ENCODE measurements at places on chromosomes 4 and X. TPM values are rescaled to one million over a fixed set of nuclear protein-coding genes. Genes with fewer than 3 reads are reported as not detected.

TCP11X2 gene
- total RNA-seq, result not detected

DMD gene
- total RNA-seq, result 61.4 TPM

GRCh38 chrX:39816871-39817731, 280.7 kb downstream of the BCOR start:
- DNase-seq, result no peak

TMA16 gene
- total RNA-seq, result 92.5 TPM

DNA sequence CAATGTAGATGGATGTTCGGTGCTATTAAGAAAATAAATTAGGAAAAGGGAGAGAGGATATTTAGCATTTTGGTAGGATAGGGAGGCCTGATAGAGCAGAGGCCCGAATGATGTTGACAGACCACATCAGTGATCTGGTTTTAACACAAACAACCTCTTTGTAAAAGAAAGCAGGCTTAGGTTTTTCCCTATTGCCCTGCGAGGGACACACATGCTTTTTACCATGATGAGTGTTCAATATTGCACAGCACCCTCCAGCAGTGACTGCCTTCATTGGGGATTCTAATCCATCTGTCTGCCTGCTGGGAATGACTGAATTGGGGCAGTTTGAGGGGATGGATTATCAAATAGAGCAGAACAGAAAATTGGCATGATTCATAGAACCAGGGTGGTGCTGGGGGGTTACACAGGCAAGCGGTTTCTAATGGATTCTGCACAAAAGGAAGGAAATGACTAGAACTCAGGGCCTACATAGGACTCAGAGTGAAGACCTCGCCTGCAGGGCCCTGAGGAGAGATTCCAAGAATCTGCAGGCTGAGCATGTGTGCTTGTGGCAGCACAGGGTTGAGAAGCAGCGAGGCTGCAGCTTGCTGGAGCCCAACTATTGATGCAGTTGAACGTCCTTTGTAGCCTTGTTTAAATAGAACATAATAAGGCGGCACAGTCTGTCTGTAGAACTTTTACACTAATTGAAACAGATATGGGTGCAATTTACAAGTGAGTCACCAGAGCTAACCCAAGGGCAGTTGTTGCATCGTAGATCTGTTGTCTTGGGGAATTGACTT, 58.0 kb downstream of the RHOH start:
- DNase-seq, result no peak

RNF150 gene
- not detected for total RNA-seq

TSPAN7 gene
- not detected for total RNA-seq

- DNase-seq, result peak; percentile 9
Observed at GRCh38 chr4:107006218-107006617, 29.9 kb downstream of the DKK2 start.

GRCh38 chrX:19137067-19137466, 14.8 kb upstream of the ADGRG2 start:
- DNase-seq, result no peak

DNA sequence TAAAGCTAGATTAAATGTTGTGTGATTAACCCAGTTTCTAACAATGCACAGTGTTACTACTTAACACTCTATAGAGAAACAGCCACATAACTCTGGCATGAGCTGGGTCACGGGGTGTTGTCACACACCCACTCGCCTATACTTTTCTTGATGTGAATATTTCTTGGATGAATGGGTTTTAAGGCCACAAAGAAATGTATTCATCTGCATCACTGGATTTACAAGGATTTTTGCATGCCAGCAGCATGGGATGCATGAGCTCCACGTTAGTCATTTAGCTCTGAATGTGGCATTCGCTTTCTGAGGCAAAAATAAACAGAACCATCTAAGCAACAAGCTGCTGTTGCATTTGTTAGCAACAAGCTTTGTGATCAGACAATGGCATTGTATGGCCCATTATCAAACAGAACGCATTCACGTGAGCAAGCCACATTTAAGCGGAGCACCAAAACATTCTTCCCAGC, 89.7 kb downstream of the LRP2BP start:
- DNase-seq, result no peak

- no peak for DNase-seq
Observed at GRCh38 chr4:17072483-17072882, 174.0 kb upstream of the LDB2 start.

SAGE1 gene
- total RNA-seq, result not detected

GRCh38 chr4:2757426-2757825, 1.3 kb upstream of the TNIP2 start:
- no peak for DNase-seq

C4orf46 gene
- total RNA-seq, result 28.9 TPM

- DNase-seq, result no peak
Observed at GRCh38 chr4:178941975-178942374, 1499.7 kb upstream of the AGA start.

JCHAIN gene
- 1,325 TPM for total RNA-seq

PSAPL1 gene
- total RNA-seq, result not detected

IL13RA2 gene
- not detected for total RNA-seq

DNA sequence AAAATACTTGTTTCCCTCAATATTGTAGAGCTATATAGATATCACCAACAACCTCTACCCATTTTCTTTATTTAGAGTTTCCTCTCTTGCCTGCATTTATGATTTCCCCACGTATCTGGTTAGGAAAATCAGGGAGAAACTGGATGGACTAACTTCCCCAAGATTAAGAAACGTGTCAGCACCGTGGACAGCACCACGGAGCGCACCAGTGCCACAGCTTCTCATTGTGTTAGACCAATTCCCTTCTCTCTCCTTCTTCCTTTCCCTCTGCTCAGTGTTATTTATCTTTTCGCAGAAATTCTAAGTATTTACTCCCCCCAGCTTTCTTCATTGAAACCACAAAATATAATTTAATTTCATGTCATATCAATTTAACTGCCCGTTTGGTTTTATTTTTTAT, 568.6 kb upstream of the BOD1L1 start:
- no peak for DNase-seq

- DNase-seq, result no peak
Observed at GRCh38 chr4:40190019-40190418, 6.8 kb upstream of the RHOH start.

DNA sequence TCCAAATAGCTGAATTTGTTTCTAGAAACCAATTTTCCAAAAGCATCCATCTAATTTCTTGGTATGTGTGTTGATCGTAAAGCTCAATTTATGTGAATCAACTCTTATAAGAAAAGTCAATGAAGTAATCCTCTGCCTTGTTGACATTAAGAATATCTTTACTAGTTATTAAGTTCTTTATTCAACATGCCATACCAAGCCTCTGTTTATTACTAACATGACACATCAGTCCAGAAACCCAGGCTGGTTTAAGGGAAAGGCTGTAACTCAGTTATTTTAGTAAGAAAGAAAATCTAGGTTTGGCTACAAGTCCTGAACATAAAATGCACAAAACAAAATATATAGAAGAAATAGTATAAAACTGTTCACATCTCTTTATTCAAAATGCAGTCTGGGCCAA, 48.0 kb downstream of the KLHL34 start:
- no peak for DNase-seq

- DNase-seq, result no peak
Observed at GRCh38 chrX:103644125-103644524, 15.3 kb downstream of the TCEAL1 start.

DOK7 gene
- total RNA-seq, result 1.3 TPM

- peak; percentile 85 for DNase-seq
Observed at GRCh38 chrX:47936224-47936939, 67.4 kb downstream of the ZNF182 start.

DNA sequence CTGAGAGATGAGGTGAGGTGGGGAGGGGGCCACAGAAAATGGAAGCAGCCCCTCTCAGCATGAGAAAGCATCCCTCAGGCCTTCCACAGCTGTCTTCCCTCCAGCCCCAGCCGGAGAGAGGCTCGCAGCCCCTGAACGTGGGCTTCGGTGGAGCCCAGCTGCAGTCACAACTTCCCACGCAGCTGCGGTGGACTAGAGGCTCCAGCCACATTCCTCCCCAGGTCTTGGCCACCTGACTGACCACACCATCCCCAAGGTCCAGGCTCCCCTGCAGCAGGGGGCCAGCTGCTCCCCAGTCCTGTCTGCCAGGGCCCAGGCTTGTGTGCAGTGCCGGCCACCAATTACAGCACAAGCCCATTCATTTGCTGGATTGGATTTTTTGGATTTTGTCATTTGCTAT, 212.3 kb upstream of the BCOR start:
- DNase-seq, result no peak

GRCh38 chrX:29728639-29729038, 486.7 kb upstream of the MAGEB2 start:
- DNase-seq, result no peak

DNA sequence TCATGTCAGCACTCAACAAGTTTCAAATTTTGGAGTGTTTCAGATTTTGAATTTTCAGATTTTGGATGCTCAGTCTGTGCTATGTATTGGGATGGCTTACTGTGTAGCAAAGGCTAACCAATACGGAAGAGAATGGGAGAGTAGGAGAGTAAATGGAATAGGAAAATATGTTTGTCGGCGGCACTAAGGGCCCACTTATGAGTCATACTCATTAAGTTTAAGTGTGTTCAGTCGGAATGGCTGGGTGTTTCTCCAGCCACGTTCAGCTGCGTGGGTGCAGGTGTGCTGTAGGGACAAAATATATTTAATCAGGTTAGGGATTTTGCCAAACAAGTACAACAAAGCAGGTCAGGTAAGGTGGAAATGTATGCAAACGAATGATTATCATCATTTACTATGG, 13.6 kb downstream of the FTHL17 start:
- no peak for DNase-seq

SSX4 gene
- total RNA-seq, result not detected

GRCh38 chrX:40285876-40286275, 188.1 kb upstream of the BCOR start:
- no peak for DNase-seq

- DNase-seq, result no peak
Observed at GRCh38 chr4:139555705-139556070, 331 bp downstream of the SETD7 start.

GRCh38 chr4:174324725-174325124, 41.0 kb downstream of the CEP44 start:
- no peak for DNase-seq

DNA sequence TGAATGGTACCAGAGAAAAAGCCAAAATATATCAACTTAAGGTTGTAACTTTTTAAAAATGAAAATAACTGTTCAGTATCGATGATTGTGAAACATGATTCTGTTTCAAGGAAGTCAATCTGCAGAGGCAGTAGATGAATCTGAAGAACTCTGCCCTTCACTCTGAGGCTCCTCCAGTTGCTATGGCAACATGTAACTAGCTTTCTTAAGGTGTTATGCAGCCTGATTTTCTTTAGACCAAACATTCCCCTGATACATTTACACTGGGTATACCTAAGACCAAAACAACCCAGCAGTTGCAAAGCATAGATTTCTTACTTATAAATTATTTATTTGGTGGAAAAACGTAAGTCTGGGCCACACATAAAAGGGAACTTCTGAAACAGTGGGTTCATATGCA, 133.6 kb upstream of the RASGEF1B start:
- DNase-seq, result peak; percentile 57

DNA sequence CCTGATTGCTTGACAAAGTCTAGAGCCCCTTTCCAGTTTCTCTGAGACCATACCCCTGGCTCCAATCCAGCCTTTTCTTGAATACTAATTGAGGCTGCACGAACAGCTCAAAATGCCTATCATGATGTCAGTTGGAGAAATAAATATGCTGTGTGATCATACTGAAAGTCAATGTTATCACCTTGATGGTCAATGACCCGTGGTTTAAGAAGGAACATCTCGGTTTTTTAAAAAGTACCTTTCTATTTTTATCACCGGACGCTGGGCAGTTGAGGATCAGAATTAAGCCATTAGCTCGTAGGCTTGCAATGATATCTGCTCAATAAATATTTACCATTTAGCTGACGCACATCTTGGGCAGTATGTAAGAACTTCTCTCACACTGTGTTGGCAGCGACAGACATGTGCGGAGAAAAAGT, 852 bp upstream of the WDR44 start:
- no peak for DNase-seq

TMPRSS11F gene
- not detected for total RNA-seq

JAKMIP1 gene
- 4.0 TPM for total RNA-seq

DNA sequence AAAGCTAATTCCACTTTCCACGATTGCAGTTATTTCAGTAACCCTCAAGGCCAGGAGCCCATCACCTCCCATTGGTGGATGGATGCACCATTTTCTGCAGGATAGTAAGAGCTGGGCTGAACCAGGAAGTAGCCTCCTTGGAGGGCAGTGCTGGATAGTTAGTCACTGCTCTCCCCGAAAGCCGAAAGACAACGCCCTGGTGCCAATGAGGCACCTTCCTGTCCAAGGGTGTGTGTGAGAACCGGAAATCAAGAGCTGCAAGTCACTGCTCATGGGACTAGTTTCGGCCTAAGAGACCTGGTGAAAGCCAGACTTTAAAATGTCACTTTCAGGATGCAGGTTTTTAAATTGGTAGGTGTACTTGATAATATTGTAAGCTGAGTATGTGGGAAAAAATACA, 203.8 kb upstream of the HS3ST1 start:
- no peak for DNase-seq

FABP2 gene
- not detected for total RNA-seq

DNA sequence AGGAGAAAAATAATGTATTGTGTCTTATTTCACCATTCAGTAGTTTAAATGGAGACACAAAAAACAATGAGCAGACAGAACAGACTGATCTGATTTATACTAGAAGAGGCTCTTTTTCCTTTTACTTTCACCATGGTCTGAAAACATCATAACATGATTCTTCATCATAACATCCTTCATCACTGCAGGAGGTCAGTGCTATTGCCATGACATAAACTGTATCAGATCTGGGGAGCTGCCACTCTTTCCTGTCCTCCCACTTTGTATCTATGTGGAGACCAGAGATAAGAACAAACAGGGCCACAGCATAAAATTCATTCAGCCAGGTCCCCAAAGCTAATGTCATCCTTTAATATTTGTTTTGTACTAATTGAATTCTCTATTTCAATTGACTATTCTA, 25.2 kb downstream of the SOD3 start:
- DNase-seq, result no peak

GRCh38 chr4:171288816-171289432, 524.3 kb upstream of the GALNTL6 start:
- no peak for DNase-seq

GRCh38 chr4:110823251-110823650, 200.4 kb upstream of the PITX2 start:
- no peak for DNase-seq

DNA sequence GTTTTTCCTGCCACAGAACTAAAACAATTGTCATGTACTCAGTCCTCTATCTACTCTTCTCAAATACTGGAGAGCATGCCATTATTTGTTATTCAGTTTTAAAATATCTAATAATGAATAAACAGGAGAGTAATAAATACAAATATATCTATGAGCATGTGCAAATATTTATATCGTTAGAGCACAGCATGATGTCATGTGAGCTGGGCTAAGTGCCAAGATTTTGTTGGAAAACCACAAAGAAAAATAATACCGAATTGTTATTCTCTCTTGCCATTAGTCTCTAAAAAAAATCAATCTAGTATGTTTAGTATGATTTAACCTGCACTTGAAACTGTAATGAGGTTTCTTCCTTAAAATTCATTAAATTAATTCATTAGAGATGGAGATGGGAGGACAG, 97.3 kb downstream of the DDX60 start:
- DNase-seq, result no peak

DNA sequence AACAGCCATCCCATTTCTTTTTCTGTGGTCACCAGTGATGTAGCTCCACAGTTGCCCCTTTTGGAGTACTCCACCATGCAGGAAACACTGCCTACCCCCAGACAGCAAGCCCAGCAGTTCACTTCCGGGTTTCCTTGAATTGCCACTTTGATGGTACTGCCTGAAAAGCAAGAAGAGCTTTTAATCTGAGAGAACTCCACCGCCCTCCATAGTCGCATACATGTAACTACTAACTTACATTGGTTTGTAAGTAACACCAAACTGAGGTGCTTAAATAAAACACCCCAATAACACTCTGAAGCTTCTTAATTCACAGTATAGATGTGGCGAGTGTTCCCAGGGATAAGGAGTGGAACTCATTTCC, 53.6 kb upstream of the HPSE start:
- peak; percentile 63 for DNase-seq
